Activated CD4-positive, alpha-beta T cell treated with anti-CD3 and anti-CD28 coated beads for 1 hour (primary cell): ENCODE measurements at places on chromosomes 16 and 17.

- DNase-seq: no peak
Observed at GRCh38 chr16:17227278-17227677, 243.5 kb downstream of the XYLT1 start.

DNA sequence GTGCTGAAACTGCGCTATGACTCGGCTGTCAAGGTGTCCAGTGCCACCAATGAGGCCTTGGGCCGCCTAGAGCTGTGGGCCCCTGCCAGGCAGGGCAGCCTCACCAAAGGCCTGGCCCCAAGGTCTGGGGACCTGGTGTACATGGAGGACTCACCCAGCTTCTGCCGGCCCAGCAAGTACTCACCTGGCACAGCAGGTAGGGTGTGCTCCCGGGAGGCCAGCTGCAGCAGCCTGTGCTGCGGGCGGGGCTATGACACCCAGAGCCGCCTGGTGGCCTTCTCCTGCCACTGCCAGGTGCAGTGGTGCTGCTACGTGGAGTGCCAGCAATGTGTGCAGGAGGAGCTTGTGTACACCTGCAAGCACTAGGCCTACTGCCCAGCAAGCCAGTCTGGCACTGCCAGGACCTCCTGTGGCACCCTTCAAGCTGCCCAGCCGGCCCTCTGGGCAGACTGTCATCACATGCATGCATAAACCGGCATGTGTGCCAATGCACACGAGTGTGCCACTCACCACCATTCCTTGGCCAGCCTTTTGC lies 25.0 kb downstream of the WNT9B start:
- no peak for DNase-seq

DNA sequence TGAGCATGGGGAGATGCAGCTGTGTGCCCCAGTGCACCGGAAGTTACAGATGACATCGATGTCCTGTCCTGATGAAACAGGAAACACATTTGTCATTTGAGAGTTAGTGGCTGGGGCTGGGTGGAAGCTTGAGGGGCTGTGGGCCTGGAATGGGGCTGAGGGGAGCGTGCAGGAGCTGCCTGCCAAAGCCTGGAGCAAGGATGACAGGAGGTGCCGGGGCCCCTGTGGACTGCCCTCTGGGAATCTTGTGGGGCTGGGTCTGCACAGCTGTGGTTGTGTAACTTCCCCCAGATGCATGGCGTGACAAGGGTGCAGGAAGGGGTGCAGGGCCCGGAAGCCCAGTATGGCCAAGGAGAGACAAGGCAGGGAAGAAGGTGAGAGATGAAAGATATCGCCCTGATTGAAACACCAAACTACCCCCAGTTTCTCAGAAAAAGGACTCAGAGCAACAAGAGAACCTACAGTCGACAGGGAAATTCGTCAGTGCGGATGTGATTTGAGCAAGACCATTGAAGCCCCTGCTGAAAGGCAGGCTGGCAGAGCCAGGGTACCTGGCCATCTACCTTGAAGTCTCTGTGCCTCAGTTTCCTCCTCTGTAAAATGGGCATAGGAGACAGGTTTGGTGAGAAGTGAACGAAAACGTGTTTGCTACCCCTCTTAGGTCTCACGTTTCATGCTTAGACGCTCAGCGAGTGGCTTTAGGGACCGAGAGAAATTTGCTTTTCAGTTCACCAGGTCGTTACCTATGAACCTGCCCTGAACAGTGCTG lies 8.8 kb downstream of the MMP25 start:
- no peak for DNase-seq

DNA sequence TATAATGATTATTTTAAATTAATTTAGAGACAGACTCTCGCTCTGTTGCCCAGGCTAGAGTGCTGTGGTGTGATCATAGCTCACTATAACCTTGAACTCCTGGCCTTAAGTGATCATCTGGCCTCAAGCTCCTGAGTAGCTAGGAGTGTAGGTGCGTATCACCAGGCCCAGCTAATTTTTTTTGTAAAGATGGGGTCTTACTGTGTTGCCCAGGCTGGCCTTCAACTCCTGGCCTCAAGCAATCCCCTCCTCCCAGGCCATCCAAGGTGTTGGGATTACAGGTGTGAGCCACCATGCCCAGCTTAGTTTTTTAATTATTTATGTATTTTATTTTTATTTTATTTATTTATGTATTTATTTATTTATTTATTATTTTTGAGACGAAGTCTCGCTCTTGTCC lies 17.9 kb downstream of the CTCF start:
- DNase-seq: no peak

- no peak for DNase-seq
Observed at GRCh38 chr17:53420035-53420641, 402.6 kb upstream of the KIF2B start.

- DNase-seq: no peak
Observed at GRCh38 chr17:880443-881269, 98.5 kb downstream of the MRM3 start.

- DNase-seq: no peak
Observed at GRCh38 chr17:36129616-36130015, 26.0 kb downstream of the CCL4 start.

DNA sequence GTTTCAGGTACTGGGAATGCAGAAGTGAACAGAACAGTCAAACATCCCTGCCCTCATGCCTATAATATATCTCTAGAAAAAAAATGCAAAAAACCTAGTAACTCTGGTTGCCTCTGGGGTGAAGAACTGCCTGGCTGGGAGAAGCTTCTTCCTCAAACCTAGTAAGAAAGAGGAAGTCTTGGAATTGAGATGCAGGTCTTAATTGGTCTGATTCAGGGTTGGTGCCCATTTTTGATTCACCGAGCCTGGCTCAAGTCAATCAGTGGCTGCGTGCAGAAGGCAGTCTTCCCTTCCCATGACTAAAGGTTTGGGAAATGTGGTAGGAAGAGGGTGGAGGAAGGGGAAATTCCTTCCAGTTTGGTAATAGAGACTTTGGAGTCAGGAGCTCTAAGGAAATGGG lies 22.4 kb downstream of the CDRT15 start:
- DNase-seq: no peak

DNA sequence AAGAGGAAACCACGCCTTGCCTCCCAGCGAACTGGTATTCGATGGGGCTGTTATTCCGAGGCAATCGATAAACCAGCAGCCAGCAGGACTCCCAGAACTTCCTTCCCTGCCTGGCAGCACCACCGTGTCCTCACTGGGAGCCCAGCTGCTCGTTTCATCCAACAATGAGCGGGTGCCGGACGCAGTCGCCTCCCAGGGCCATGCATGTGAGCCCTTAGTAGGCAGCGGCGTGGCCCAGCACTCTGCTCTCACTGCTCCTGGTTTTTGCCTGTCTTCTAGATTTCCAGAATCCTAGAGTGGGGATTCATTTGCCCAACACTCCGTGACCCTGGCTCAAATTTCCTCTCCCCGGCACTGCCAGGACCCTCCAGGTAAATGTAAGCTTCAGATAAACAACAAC lies 29.1 kb upstream of the RASD1 start:
- DNase-seq: no peak

DNA sequence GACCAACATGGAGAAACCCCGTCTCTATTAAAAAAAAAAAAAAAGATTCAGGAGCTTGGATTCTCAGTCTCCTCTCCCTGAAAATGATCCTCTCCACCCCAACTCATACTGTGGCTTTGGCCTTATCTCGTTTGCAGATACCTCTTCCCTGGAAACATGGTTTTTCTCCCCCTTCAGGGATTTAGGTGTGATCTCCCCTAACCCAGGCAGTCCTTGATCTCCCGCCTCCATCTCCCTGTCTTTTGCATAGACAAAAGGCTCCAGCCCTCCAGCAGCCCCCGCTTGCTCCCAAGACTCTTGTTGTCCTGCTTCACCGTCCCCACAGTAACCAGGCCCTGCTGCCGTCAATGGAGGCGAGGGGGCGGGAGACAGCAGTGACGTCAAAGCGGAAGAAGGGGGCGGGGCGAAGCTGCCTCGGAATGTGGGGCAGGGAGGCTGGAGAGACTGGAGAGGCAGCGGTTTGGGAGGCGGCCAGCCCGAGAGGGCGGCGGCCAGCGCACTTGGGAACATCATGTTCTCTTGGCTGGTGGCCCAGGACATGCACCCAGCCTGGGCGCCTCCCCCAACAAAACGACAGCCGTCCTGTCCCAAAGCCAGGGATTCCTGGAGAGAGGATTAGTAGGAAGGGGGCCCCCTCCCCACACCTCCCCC lies 1.9 kb upstream of the PER1 start:
- DNase-seq: peak; percentile 79

DNA sequence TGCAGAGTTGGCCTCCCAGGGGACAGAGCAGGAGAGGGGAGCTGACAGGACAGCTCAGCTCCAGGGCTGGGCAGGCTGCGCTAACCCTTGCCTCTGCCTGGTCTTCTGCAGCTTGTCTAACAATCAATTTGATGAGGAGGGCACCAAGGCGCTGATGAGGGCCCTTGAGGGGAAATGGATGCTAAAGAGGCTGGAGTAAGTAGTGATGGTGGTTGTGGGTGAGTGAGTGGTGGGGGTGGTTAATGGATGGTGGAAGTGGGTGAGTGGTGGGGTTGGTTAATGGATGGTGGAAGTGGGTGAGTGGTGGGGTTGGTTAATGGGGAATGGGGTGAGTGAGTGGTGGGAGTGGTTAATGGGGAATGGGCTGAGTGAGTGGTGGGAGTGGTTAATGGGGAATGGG lies 22.0 kb upstream of the CPNE2 start:
- no peak for DNase-seq

- DNase-seq: peak; percentile 52
Observed at GRCh38 chr17:74738051-74738996, 1.3 kb downstream of the RAB37 start.
